Left lung (tissue), 14 donors: ENCODE measurements at places on chromosomes 4 and X. TPM values are rescaled to one million over a fixed set of nuclear protein-coding genes. Genes with fewer than 3 reads are reported as not detected.
A peak's percentile ranks its signal among the peaks of the same experiment; 100 is the strongest.

DNA sequence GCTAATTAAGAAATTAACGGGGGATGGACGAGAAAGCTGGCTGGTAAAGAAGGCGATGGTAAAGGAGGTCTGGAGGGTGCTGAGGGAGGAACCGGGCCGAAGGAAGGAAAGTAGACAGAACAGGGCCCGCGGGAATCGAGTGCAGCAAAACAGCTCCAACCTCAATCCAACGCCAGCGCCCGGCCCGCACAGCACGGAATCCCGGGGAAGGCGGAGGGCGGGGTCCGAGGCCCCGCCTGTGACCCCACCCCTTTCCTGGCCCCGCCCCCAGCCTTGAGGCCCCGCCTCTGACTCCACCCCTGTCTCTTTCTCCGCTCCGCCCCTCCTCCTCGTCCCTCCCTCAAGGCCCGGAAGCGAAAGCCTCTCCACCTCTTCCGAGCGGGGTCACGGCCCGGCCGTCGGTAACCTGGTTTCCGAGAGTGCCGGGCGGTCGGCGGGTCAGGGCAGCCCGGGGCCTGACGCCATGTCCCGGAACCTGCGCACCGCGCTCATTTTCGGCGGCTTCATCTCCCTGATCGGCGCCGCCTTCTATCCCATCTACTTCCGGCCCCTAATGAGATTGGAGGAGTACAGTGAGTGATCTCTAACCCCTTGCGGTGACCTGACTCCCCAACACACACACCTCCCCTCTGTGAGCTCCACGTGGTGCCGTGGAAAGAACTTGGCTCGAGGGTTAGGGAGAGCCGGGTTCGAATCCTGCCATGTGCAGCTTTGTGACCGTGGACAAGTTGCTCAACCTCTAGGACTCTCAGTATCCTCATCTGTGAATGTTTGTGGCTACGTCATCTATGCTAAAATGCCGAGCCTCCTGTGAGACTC is at the start of gene SMIM20:
Gene SMIM20 (plus strand): TSS at position 370 of the 819 bp plus-strand sequence. CDS start 94 bp downstream, at position 464.
- DNase-seq, result peak; percentile 85

DNA sequence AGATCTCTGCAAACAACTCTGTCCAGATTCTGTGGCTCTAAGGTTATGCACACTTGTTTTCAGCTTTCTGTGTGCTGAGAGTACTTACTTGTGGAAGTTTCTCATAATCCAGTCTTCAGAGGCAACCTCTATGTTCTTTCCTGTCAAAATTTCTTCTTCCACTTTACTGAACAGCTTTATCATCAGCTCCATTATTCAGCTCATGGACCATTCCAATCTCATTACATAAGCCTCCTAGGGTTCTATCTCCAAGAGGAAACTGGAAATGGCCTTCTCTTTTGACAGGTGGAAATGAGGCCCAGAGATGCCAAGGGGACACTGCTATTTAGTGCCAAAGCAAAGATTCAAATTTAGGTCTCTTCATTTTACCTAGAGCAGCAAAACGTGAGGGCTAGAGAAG is 61.3 kb downstream of the CHRDL1 start:
- no peak for DNase-seq

- DNase-seq, result no peak
Measured at GRCh38 chr4:40409835-40410234, 74.7 kb downstream of the CHRNA9 start.

DNA sequence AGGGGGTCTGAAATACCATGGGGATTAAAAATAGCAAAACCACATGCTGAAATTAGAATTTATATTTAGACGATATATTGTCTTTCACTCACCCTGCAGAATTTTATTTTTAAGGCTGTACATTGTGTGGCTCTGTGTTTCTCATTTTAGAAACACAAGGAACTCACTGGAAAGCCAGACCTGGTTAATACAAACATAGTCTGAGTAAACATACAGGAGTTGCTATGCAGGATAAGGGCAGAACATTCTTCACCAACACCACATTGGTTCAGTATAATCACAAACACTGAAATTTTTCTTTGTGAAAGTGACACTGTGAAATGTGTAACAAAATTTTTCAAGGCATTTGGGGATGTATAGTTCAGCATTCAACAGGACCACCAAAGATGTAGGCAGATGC is 115.5 kb downstream of the ARX start:
- no peak for DNase-seq

The SLC49A3 gene
- 8.7 TPM for polyA plus RNA-seq

The RGN gene
- 15.5 TPM for polyA plus RNA-seq

- DNase-seq, result no peak
Measured at GRCh38 chr4:4396628-4397440, 9.9 kb downstream of the NSG1 start.

- DNase-seq, result no peak
Measured at GRCh38 chr4:138696058-138696457, 319.5 kb upstream of the NOCT start.

GRCh38 chr4:117821834-117822233 is 212.5 kb upstream of the NDST3 start:
- no peak for DNase-seq

DNA sequence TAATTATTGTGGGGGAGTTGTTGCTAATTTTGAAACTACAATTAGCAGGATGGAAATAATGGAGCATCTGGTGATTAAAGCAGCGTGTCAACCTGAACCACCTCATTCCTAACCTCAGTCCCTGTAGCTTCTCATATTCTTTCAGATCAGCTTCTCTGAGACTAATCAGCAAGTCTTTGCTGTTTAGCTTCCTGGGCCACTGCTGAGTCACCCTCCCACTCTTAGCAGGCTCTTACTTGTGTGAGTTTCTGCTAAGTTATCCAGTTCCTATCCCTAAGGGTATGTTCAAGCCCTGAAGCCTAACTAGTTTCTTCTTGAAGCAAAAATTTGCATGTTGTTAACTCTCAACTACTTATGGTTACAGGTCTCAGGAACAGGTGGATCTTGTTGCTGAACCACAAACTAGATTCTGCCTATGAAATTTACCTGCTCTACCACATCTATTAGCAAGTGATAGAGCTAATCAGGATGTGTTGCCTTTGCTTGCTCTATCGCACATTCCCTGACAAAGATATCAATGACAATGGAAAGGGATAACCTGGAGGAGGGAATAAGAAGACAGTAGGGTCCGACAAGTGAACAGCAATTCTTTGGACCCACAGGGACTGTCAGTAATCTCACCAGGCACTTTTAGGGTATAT is 134.2 kb downstream of the EIF4E start:
- no peak for DNase-seq

DNA sequence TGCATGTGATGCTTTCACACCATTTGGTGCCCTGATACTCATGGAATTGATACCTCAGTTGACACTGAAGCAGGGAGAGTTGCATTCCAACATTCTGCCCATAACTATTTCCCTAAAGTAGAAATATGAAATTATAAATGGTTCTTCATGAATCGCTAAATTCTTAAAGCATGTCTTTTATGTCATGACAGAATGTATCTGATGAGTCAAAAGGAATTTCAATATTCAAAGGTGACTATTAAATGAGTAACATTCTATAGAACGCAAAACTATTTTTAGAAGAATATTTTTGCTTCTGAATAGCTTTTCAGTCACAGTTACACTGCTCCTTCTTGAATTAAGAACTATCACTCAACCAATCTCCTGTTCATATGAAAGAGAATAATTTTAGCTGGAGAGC is 152.8 kb downstream of the ADGRA3 start:
- no peak for DNase-seq

DNA sequence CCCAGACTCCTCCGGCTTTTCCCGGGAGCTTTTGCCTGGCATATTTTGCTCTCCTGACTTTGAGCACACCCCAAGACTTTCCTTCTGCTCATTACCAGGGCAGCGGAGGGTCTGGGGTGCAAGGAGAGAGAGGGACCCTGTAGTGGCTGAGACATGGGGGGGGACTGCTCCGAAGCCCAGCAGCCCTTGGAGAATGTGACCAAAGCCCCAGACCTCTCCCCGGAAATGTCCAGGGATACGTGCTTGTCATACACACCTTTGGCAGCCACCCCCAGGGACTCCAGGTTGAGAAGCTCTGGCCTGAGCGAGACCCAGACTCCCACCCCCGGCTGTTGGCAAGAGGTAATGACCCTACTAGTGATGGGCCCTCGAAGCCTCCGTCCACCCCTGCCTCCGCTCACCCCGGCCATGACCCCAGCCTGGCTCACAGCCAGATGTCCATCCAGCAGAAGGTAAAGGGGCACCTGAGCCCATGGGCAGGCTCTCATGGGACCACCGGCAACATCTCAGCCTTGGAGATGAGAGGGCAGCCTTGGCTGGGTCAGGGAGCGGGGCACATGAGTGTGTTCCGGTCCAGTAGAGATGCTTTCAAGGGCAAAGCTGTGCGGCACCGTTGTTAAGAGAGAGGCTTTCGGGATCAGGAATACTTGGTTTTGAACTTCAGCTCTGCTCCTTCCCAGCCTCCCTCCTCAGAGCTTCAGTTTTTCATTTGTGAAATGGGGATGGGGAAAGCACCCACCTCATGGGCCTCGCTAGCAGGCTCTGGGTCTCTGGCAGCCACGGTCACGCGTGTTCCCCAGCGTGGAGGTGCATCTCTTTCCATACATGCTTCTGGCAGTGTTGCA is 2.0 kb downstream of the PSAPL1 start:
- no peak for DNase-seq

DNA sequence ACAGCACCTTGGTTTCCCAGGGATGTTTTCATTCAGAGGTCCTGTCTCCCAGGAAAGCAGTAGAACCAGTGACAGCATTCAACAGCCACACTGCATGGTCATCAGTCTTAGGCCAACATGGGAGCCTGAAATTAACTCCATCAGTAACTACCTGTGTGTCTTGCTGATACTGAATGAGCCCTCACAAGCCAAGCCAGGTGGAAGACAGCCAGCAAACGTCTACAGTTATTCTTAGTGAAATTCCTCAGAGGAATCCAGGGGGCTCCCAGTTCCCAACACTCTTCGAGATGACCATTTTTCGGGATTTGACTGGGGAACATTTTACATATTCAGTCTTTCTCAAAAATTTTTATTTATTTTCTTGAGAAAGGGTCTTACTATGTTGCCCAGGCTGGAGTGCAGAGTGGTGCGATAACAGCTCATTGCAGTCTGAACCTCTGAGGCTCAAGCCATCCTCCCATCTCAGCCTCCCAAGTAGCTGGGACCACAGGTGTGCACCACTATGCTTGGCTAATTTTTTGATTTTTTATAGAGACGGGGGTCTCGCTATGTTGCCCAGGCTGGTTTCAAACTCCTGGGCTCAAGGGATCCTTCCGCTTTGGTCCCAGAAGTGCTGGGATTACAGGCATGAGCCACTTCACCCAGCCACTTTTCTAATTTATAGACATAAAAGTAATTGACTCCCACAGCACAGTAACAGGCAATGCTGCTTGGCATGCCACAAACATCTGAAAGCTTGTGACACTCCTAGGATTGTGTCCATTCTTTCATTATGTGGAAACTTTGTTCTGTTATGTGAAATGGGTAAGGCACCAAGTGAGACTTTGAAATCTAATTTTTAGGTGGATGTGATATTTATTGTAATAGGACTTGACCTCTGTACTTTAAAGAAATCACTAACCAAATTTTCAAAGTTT is 116.9 kb downstream of the SOWAHB start:
- no peak for DNase-seq

GRCh38 chr4:122142687-122143086 is 9.4 kb upstream of the BLTP1 start:
- DNase-seq, result no peak
